Small intestine (tissue), 16 donors: ENCODE measurements at places on chromosomes 6 and 20. TPM values are rescaled to one million over a fixed set of nuclear protein-coding genes. Genes with fewer than 3 reads are reported as not detected.

- no peak overlapping the region for H3K4me3 ChIP-seq
- no peaks in the 10 kb centered on the region for H3K27me3 ChIP-seq
- H3K36me3 ChIP-seq: no peaks in the 10 kb centered on the region
These were observed 67.2 kb downstream of the PLCB4 start for GRCh38 chr20:9136114-9136513.

- no peaks in the 10 kb centered on the region for H3K36me3 ChIP-seq
- H3K27ac ChIP-seq: no peak overlapping the region
- no peaks in the 10 kb centered on the region for H3K4me1 ChIP-seq
- no peaks in the 10 kb centered on the region for H3K27me3 ChIP-seq
These were observed 16.9 kb upstream of the PBOV1 start for GRCh38 chr6:138235205-138235604.

DNA sequence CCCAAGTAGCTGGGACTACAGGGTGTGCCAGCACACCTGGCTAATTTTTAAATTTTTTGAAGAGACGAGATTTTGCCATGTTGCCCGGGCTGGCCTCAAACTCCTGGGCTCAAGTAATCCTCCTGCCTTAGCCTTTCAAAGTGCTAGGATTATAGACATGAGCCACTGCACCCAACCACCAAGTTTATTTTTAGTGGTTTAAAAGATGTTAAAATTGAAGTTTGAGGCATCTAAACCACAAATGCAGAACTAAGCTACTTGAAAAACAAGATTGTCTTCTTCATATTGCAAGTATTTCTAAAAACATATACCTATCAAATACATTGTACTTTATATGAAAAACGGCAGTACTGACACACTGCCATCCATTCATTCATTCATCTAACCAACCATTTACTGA, 31.6 kb downstream of the WASF1 start:
- no peaks in the 10 kb centered on the region for H3K4me1 ChIP-seq
- no peaks in the 10 kb centered on the region for H3K36me3 ChIP-seq
- H3K4me3 ChIP-seq: no peak overlapping the region
- DNase-seq: no peak
- H3K27me3 ChIP-seq: no peaks in the 10 kb centered on the region

DNA sequence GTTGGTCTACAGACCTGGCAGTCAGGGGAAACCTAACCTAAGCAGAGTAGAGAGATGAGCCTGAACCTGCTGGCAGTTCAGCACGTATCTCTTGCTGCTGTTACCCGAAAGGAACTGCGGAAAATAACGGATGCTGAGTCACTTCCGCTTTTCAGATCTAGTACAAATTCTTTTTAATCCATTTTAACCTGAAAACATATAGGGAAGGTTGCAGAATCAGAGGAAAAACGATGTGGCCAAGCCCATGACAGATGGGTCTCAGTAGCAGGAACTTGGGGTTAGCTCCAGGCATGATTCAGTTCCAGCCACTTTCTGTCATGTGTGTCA, 351.9 kb upstream of the PRND start:
- no peaks in the 10 kb centered on the region for H3K4me1 ChIP-seq
- H3K27ac ChIP-seq: no peak overlapping the region
- no peak for DNase-seq
- H3K27me3 ChIP-seq: no peaks in the 10 kb centered on the region
- no peaks in the 10 kb centered on the region for H3K36me3 ChIP-seq

PROCR gene
- 14.8 TPM for polyA plus RNA-seq

DNA sequence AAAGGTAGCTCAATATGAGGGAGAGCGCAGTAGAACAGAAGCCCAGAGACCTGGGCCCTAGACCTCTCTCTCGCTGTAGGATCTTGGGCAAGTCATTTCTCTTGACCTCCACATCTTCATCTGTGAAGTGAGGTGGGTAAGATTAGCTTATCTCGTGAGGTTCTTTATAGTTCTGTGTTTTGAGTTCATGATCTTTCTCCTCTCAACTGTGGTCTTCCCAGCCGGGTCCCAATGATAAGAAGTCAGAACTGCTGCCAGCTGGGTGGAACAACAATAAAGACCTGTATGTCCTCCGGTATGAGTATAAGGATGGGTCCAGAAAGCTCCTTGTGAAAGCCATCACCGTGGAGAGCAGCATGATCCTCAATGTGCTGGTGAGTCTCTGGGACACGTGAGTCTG, 6.9 kb downstream of the PSMF1 start:
- DNase-seq: no peak
- no peak overlapping the region for H3K27ac ChIP-seq
- no peak overlapping the region for H3K4me3 ChIP-seq
- H3K36me3 ChIP-seq: peaks cover 23% of the 10 kb centered on the region
- no peaks in the 10 kb centered on the region for H3K27me3 ChIP-seq

BPIFA1 gene
- not detected for polyA plus RNA-seq

- DNase-seq: peak; percentile 73
- H3K36me3 ChIP-seq: no peaks in the 10 kb centered on the region
- H3K4me1 ChIP-seq: peaks cover 3% of the 10 kb centered on the region
- no peaks in the 10 kb centered on the region for H3K27me3 ChIP-seq
- no peak overlapping the region for H3K27ac ChIP-seq
These were observed 78.0 kb downstream of the DZANK1 start for GRCh38 chr20:18388860-18389259.

GRCh38 chr6:136822046-136822375, 381 bp upstream of the PEX7 start:
- no peaks in the 10 kb centered on the region for H3K4me1 ChIP-seq
- H3K4me3 ChIP-seq: peak overlapping the region; percentile 90
- no peak for DNase-seq
- H3K27me3 ChIP-seq: peaks cover 2% of the 10 kb centered on the region
- no peaks in the 10 kb centered on the region for H3K36me3 ChIP-seq

PTK7 gene
- polyA plus RNA-seq: 1.1 TPM

FAXC gene
- 1.4 TPM for polyA plus RNA-seq

PTCHD4 gene
- 0.04 TPM for polyA plus RNA-seq

VPS52 gene
- polyA plus RNA-seq: 23.8 TPM

DNA sequence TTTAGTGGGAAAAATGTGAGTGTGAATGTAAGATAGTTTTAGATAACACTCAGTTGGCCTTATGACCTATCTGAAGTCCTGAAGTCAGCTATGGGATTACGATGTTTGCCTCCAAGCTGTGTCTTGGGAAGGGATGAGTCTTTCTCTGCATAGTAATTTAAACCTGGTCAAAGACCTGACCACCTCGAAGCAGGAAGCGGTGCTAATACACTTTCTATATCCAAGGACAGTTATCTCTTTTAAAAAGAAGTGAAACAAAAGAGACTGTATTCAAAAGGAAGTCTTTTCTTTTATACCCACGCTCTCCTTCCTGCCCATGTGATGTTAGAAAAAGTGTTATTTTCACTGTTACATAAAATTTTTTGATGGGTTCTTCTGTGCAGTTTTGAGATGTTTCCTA, 94.9 kb downstream of the JARID2 start:
- no peak overlapping the region for H3K4me3 ChIP-seq
- H3K27ac ChIP-seq: no peak overlapping the region
- no peaks in the 10 kb centered on the region for H3K4me1 ChIP-seq
- H3K27me3 ChIP-seq: no peaks in the 10 kb centered on the region

MDN1 gene
- 13.8 TPM for polyA plus RNA-seq

- H3K36me3 ChIP-seq: no peaks in the 10 kb centered on the region
- no peaks in the 10 kb centered on the region for H3K27me3 ChIP-seq
- H3K4me3 ChIP-seq: no peak overlapping the region
- no peaks in the 10 kb centered on the region for H3K4me1 ChIP-seq
These were observed 141.6 kb upstream of the EYA4 start for GRCh38 chr6:133099573-133099972.

DNA sequence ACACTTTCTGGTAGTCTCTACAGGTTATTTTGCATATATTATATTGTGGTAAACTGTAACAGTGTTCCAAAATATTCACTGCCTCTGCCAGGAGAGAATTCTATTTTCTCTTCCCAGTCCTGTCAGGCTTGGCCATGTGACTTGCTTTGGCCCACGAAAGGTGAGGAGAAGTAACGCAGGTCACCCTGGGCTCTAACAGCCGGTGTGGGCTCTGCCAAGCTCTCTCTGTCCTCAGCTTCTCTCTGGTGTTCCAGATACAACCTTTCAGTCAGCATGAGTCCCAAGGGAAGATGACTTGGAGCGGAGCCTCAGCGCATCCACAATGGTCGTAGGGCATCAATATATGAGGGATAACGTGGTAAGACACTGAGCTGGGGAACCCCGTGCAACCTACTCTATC, 113.0 kb upstream of the RREB1 start:
- H3K4me3 ChIP-seq: no peak overlapping the region
- H3K27ac ChIP-seq: no peak overlapping the region
- H3K27me3 ChIP-seq: no peaks in the 10 kb centered on the region
- H3K4me1 ChIP-seq: peaks cover 3% of the 10 kb centered on the region

DNA sequence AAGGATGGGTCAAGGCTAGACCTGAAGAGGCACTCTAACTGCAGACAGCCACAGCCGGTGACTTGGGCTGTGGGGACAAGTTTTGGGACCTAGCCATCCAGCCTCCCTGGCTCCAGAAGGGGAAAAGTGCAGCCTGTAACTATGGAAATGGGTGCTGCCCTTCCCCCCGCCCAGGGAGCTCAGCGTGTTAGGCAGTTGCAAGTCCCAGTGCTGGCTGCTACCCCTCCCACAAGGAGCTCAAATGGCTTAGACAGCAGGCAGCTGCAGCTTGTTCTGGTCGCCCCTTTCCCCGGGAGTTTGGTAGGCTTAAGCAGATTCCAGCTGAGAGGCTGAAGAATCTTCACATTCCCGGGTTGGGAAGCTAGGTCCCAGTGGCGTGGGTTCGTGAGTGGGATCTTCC, 162.6 kb downstream of the FAM83B start:
- H3K36me3 ChIP-seq: no peaks in the 10 kb centered on the region
- no peaks in the 10 kb centered on the region for H3K27me3 ChIP-seq
- H3K4me1 ChIP-seq: no peaks in the 10 kb centered on the region
